ENCODE measurements at places on chromosomes 4 and X.

DNA sequence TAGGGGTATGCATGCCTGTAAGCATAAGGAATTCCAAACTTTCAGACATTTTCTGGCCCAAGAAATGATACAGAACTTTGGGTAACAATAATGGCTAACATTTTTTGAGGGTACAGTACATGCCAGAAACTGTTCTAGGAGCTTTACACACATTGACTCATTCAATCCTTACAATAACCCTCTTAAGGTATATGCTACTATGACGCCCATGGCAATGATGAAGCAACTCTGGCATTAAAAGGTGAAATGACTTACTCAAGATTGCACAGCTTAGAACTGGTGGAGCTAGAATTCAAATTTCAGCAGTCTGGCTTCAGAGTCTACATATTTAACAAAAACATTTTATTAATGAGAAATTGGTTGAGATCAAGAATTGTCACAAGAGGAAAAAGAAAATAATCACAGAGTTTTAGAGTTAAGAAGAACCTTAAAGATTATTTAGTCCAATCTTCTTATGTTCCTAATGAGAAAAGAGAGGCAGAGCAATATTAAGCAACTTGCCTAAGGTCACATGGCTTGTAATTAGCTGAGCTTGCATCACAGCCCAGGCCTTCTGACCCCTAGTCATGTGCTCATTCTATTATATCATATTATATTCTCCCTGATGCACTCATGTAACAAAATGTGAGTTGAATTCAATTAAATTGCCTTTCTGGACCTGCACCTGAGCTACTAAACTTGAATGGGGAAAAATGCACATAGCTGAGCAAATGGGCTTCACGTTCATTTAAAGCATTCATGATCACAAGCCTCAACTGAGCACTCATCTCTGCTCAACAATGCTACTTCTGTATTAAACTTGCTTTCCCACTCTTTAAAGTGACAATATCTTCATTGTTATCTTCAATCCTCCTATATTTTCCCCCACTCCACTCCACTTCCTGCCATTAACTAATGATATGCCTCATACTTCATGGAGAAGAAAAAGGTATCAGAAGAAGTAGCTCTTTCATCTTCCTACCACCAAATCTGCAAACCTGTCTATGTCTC is 73.2 kb downstream of the ENOX2 start:
- DNase-seq, result no peak

DNA sequence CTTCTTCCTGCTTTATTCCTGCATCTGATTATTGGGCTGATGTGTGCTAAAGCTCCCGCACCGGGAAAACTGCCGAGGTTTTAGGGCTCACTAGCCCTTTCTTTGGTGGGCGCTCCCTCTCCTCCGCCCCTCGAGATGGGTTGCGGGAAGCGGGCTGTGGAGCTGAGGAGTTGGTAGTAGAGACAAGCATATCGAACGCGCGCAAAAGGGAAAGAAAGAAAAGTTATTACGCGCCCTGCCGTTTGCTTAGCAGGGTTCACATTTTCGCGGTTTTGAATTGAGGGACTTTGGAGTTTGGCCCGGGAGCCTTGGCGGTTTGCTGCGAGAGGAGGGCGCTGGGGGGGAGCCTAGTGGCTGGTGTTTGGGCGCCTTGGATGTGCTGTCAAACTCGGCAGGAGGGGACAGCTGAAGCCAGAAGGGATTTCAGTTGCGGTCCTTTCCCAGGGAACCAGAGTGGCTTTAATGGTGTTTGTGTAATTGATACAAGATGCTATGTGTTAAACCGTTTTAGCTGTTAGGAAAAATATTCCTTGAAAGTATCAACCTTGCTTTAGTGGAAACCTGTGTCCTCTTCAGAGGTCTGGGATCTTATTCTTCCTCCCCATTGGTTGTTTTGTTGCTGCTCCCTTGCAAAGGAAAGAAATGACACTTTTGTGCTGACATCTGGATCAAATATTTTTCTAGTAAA is 1.1 kb downstream of the GAB1 start:
- DNase-seq, result no peak

GRCh38 chr4:11313157-11313943 is 115.3 kb downstream of the HS3ST1 start:
- no peak for DNase-seq

DNA sequence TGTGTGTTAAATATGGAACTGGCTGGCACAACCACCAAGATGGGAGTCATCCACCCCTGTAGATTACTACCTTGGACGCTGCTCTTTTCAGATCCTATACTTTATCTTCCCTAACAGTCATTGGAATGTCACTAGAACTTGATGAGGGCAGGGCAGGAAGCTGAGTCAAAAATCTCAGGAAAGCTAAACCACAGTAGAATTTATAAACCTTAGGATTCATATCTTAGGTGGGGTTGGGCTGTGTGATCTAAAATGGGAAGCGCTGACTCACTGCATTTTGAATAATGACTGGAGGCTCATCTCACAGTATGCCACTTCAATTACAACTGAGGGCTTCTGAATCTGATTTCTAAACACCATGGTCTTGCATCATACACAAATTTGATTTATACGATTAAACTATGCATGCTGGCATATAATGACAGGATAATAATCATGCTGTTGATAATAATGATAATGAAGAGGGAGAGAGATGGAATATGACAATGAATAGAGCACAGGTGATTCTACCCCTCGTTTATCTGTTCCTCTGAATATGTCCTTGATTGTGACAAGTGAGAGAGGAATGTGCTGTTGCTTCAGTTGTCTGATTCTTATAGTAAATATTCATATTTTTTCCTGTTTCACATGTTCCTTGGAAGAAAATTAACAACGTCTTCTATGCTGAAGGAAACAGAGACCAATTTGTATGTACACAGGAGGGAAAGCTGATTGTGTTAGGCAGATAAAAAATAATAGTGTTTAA is 270.3 kb upstream of the HS3ST1 start:
- DNase-seq, result no peak

All from central memory CD4-positive, alpha-beta T cell (primary cell).